ENCODE measurements at places on chromosomes 16 and 17.
A peak's percentile ranks its signal among the peaks of the same experiment; 100 is the strongest.

DNA sequence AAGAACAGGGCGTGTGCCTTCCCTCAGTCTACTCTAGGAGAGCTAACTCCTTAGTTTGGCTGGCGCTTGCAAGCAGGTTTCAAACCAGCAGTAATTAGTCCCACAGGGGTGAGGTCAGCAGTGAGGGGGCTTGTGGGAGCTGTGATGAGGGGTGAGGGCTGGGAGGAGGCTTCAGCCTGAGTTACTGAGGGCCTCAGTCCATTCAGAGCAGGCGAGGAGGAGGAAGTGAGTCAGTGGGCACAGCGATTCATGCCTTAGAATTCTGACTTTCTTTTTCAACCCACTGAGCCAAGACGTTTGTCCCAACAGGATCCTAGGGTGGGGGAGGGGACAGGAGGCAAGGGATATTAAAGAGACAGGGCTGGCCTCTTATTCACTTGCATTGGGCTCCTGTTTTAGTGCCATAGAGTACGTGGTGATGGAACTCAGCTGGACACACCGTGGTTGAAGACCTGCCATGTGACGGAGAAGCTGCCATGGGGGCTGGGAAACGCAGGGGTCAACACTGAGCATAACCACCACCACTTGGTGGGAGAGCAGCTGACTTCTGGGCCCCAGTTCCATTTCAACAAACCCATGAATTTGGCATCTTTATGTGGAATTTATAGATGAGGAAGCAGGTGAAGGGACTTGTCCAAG lies 8.3 kb upstream of the ITGA3 start:
- no peak for DNase-seq

DNA sequence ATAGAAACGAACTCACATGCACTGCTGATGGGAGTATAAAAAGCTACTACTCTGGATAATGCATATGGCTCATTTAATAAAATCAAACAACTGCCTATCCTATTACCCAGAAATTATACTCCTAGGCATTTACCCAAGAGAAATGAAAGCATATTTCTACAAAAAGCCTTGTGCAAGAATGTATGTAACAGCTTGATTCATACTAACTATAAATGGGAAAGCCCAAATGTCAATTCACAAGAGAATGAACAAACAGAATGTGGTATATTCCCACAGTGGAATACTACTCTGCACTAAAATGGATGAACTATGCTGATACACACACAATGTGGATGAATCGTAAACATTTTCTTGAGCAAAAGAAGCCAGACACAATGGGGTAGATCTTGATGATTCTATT lies 38.4 kb downstream of the KIAA0753 start:
- DNase-seq: no peak

- DNase-seq: no peak
Observed at GRCh38 chr16:23504076-23504452, 6.2 kb downstream of the GGA2 start.

DNA sequence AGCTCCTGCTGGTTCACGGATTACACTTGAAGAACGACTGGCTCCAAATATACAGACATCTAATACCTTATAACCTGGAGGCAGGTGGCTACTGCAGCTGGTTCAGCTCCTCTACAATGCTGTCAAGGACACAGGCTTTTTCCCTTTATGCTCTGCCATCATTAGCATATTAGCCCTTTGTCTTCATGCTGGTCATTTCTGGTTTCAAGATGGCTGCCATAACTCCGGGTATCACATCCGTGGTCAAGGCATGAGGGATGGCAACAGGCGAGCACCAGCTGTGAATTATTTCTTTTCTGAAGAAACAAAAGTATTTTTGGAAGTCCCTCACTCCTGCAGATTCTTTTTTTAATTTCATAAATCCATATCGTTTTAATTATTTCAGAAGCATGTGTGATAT lies 124.3 kb upstream of the MED13 start:
- DNase-seq: no peak

DNA sequence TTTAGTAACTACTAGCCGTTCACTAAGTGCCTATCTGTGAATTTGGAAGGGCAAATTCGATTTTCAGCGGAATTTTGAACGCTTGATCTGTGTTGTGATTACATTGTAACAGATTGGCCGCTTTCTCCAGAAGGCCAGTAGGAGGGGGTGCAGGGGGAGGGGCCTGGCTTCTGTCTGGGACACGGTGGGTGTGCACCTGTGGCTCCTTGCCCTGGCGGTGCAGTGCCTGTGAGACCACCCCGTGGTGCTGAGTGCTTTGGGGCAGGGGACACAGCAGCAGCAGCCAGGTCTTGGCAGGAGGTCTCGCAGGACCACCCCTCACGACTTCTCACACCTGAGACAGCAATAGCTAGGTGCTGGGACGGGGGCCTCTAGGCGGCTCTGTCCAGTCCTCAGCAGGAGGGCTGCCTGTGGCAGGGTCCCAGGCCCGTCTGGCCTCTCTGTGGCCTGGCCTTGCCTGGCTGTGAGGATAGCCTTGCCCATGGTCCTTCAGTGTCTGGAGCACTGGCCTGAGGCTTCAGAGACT lies 1.8 kb downstream of the UBE2I start:
- no peak for DNase-seq

DNA sequence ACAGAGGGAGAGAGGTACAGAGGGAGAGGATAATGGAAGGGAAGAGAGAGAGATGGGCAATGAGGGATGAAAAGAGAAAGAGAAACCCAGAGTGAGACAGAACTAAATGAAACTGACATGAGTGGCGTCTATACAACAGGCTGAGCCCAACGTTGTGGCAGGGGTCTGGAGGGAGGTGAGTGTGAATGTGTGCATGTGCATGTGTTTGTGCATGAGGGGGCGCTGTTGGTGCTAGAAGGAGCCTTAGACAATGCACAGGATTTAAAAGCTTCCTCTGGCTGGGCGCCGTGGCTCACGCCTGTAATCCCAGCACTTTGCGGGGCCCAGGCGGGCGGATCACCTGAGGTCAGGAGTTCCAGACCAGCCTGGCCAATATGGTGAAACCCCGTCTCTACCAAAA lies 454.8 kb upstream of the CDH11 start:
- DNase-seq: no peak

DNA sequence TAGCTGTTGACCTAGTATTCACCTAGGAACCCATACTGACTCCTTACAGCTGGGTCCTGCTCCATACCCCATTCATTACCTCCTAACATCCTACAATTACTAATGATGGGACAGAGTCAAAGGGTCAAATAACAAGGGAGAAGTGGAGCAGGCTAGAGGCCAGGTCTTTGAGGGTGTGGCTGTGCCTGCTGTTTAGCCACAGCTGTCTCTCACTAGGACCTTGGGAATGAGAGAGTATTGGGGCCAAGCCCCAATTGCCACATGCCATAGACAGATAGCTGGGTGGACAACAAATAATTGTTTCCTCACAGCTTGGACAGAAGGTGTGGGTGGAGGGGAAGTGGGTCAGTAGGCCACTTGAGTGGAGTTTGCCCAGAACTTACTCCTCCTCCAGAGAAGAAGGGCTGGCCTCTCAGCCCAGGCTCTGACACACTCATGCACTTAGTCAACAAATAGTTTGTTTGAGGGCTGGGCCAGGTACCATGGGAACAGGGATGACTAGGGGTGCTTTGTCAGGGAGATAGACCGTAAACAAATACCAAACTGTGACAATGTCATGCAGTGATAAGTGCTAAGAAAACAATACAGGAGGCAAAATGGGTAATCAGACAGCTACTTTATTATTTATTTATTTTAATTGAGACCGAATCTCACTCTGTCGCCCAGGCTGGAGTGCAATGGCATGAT lies 10.2 kb upstream of the CENPT start:
- DNase-seq: no peak

DNA sequence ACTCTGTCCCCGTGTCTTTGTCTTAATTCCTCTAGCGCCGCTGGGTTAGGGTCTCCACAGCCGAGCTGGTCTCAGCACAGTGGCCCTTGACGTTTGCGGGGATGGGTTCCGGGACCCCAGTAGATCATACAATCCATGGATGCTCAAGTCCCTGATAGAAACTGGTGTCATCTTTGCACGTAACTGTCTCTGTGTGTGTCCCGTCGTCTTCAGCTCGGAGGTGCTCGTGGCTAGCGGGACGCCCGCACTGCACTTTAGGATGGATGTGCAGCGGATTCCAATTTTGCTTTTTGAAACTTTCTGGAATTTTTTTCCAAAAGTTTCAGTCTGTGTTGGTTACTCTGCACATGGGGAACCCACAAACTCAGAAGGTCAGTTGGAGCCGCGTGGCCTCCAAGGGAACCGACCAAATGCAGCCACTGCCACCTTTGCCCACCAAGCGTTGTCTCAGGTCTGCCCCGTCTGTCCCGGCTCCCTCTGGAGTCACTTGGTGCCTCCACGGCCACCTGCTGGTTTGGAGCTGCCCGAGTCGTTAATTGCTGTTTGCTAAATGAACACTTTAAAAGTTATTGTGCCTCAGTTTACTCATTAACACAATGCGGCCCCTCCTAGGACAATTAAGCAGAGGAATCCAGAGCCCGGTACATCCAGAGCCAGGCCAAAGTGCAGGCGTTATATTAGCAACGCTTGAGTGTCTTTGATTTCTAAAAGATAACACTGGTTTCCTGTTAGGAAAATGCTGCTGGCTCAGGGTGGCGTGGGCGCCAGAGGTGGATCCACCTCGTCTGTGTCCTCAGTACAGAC lies 5.3 kb upstream of the DPEP1 start:
- no peak for DNase-seq

DNA sequence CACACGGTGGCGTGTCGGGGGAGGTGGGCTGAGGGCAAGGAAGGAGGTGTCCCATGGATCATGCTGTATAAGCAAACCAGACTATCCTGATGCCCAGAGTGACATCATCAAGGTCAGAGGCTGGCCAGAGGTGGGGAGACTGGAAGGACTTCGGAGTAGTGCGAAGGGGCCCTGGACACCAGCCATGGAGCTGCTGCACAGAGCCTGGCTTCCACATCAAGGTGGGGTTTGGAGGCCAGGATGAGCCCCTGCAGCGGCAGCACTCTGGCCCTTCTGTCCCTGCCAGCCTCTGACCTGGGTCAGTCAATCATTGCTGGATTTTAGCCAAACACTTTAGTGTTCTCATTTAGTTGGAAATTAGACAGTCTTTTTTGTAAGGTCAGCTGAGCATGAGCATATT lies 34.8 kb downstream of the MED13 start:
- no peak for DNase-seq

- DNase-seq: no peak
Observed at GRCh38 chr16:49615576-49615975, 240.3 kb downstream of the ZNF423 start.

GRCh38 chr16:54928411-54929089 lies 2.1 kb upstream of the IRX5 start:
- no peak for DNase-seq

GRCh38 chr17:76722279-76722678 lies 4.1 kb downstream of the JMJD6 start:
- no peak for DNase-seq

- DNase-seq: no peak
Observed at GRCh38 chr17:17295141-17295540, 8.0 kb upstream of the NT5M start.

GRCh38 chr17:48759288-48759687 lies 30.7 kb upstream of the HOXB13 start:
- DNase-seq: no peak

DNA sequence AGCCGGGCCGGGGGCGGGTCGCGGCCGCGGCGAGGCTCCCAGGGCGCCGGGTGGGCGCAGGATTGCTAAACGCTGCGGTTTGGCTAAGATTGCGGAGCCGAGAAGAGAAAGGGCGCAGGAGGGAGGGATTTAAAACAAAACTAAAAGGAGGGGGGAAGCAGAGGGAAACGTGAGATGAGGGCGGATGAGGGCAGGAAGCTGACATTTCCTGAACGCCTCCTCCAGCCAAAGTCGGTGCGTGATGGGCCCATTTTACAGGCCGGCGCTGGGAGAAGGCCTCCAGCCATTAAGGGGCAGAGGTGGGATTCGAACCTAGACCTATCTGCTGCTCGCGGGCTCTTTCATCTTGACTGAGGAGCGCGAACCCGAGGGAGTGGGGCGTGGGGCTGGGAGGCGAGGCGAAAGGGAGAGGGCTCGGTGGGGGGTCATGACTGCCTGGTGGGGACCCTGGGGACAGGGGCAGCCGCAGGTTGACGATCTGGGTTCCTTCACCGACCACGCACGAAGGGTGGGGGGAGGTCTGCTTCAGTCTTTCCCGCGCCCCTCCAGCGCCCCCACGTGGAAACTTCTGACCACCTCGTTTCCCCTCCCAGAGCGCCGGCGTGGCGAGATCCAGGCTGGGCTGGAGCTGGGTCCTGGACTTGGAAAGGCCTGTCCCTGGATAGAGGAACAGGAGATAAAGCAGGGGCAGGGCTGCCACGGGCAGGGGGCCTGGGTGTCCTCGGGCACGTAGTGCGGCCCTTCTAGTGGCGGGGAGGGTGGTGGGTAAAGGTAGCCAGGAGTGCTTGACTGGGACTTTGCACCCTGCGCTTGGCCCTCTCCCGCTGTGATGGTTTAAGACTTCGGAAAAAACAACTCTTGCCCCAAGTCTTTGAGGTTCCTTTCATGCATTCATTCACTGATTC lies 3.8 kb upstream of the TAC4 start:
- DNase-seq: no peak

- no peak for DNase-seq
Observed at GRCh38 chr16:81088836-81089235, 7.4 kb downstream of the GCSH start.

GRCh38 chr17:4033751-4034251 lies 69.6 kb upstream of the ATP2A3 start:
- DNase-seq: peak; percentile 19

DNA sequence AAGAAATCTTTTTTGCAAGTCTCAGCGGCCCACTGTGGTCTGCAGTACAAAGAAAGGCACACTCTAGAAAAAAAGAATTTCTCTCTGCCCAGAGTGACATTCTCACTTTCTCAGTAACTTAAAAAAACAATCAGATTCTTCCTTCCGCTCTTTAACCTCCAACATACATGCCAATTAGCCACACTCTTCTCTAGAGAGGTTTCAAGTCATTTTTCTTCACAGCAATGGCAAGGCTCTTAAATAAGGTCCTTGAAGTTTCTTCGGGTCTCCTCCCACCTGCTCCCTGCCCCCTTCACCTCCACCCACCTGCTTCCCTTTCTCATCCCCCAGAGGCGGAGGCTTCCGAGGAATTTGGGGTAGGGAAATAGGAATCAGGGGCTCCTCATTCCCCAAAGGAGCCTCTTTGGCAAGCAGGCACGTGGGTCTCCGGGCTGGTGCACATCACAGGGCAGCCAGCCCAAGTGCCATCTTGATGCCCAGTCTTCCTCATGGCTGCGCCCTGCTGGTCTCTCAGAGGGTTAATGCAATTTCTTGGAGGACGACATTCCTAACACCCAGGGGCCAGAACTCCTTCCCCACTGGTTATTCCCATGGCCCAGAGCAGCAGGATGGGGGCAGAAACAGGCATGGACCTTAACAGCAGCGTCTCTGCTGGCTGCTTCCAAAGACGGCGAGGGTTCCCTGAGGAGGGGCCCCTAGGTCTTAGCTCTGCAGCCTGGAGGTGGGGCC lies 855 bp upstream of the MEOX1 start:
- DNase-seq: no peak

Data from cerebellar nuclear complex (tissue), 1 donor.